ENCODE measurements at places on chromosomes 7 and 10.
A peak's percentile ranks its signal among the peaks of the same experiment; 100 is the strongest.

DNA sequence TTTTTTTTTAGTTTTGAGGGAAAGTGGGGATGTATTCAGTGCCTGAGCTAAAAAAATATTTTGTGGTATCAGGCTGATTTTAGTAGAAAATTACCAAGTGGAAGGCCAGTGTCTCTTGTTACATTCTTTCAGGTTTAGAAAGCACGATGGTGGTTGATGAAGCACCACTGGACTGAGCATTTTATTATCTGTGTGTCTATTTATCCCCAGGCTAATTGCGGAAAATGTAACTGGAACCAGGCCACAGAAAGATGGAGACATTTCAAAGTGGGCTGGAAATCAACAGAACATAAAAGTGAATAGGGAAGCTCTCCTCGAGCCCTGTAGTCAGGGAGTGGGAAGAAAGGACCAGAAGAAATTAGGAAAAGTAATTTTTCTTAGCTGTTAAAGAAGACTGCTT lies 261.0 kb downstream of the STK31 start:
- no peak for DNase-seq

- no peak for DNase-seq
Measured at GRCh38 chr10:73898730-73899410, 12.1 kb upstream of the PLAU start.

GRCh38 chr10:15346440-15347141 lies 24.5 kb downstream of the FAM171A1 start:
- no peak for DNase-seq

- no peak for DNase-seq
Measured at GRCh38 chr10:121522831-121523230, 75.4 kb downstream of the FGFR2 start.

GRCh38 chr7:72540923-72541322 lies 128.8 kb upstream of the CALN1 start:
- DNase-seq = no peak

DNA sequence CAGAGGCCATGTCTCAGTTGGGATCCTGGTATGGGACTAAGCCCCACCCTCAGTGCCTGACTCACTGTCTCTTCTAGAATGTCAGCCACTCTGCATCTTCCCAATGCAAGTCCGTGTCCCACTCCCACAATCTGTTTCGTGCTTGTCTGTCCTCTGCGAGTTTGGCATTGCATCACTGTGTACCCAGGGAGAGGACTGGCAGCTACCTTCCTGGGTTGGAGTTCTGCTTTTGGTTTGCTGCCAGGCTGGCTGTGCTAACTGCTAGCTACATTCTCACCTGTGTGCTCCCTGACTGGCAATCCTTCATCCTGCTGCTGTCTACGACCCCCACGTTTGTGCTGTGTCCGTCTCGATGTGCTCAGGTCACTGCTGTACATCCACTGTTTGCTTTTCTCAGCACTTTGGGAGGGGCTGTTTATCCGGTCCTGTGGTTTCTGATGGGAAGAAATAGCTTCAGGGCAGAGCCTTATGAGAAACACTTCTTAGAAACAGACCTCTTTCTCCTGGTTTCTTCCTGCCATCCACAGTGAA lies 56.0 kb upstream of the GLI3 start:
- DNase-seq = no peak

- no peak for DNase-seq
Measured at GRCh38 chr7:41808541-41808940, 105.7 kb upstream of the INHBA start.

DNA sequence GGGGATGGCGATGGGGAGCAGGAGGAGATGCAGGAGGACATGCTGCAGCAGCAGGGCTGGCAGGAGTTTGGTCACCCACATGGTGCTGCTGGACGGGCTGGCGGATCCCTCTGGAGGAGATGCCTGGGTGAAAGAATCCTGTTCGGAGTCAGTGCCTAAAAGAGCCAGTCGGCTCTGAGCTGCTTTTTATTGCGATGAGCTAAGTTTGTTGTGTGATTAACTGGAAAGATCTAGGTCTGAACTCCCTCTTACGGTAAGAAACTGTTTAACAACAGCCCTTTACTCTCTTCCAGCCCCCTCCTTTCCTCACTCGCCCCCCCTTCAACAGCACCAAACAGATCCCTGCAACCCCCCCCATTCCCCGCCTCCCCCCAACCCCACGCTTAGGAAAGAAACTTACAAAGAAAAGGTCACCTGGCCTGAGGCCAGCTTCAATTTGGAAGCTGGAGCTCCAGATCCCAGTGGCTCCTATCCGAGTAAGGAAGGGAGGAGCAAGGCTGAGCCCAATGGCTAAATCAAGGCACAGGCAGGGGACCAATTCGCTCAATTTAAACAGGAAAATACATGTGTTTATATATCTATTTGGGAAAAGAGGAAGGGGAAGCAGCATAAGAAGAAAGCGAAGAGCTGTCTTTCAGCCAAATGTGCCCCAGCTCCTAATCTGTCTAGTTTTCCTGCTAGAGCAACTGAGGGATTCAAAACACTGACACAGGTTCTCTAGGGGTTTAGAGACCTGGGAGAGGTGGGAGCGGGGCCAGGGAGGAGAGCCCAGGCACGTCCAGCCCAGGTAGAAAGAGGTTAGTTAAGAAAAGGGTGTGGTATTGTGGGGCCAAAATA lies at the start of gene HGF:
Gene HGF, minus strand, starts transcription at position 157 of the 837 bp plus-strand sequence. Its CDS starts 76 bp downstream, at position 81.
- DNase-seq = no peak

DNA sequence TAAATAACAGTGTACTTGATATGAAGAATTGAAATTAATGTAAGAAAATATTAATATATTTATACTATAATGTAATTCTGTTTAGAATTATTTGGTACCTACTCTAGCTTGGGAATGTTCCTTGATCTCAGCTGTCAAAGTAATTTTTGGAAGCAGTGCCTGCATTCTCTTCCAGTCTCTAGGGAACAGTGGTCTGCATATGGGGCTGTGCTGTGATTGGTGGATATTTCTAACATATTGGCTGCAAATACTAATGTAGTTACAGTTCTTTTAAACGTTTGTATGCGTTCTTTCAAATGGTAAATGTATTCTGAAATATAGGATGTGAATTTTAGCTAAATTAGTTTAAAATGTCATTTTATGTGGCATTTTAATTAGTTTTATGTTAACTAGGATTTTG lies 87.2 kb downstream of the PHF14 start:
- DNase-seq = no peak

GRCh38 chr7:29945259-29945809 lies 44.3 kb downstream of the SCRN1 start:
- no peak for DNase-seq

- DNase-seq = no peak
Measured at GRCh38 chr10:35379226-35380137, 43.2 kb downstream of the CCNY start.

DNA sequence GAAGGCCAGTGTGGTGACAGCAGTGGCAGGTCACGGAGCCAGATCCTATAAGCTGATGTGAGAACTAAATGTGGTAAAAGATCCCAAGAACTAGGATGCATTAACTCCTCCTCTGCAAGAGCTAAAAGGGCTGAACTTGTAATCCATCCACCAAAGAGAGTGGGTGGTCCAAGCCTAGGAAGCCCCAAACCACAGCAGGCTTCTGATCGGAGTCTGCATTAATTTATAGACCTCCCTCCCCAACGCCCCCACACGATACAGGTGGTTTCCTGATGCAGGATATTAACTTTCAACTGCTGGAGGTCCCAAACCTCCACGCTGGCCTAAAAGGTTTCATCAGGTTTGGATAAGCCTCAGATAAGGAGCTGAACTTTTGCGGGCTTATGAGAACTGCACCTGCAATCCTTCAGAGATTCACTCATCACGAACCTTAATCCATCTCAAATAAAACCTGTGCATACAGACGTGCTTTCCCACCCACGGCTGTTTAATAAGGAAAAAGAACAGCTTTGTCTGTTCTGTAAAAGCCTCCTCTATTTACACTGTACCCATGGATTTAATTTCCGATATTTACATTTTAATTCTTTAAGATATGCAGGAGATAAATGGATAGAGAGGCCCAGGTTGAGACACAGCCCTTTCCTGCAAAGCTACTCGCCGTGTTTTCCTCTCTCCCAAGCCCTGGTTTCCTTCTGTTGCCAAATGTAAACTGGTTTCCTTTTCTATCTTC lies 74.9 kb downstream of the GFRA1 start:
- no peak for DNase-seq

GRCh38 chr7:41134300-41135255 lies 568.3 kb downstream of the INHBA start:
- no peak for DNase-seq

- no peak for DNase-seq
Measured at GRCh38 chr10:22764639-22765038, 50.3 kb upstream of the PIP4K2A start.

- no peak for DNase-seq
Measured at GRCh38 chr10:123747426-123747825, 81.3 kb downstream of the GPR26 start.

- no peak for DNase-seq
Measured at GRCh38 chr10:69224862-69225657, 4.9 kb downstream of the HKDC1 start.

DNA sequence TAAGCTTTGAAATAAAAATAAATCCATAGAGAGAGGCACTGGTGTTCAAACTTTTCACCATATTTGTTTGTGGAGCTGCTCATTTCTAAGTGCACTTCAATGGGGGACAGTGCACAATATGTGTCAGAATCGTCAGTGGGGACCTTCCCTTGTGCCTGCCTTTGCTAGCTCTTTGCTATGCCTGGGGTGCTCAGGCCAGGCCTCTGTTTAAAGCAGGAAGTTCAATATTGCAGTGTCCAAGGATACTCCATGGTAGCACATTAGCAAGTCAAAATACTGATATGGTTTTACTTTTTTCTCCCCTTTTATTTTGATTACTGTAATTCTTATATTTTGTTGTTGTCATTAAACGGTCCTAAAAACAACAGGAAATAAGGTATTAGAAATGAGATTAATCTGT lies 113.4 kb downstream of the POU6F2 start:
- no peak for DNase-seq

GRCh38 chr10:30536578-30536977 lies 93.0 kb downstream of the LYZL2 start:
- no peak for DNase-seq

DNA sequence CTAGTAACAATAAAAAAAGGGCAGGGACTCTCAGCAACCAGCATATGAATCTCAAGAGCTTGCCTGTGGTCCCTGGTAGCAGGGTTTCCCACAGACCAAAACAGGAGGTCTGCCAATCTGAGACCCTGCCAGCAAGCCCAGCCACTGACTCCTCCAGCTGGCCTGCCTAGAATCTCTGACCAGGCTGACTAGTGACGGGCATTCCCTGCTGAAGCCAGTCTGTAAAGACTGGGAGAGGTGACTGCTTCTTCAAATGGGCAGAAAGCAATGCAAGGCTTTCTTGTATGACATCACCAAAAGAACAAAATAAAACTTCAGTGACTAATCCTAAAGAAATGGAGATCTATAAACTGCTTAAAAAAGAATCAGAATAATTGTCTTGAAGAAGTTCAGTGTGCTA lies 249.4 kb downstream of the TCF7L2 start:
- no peak for DNase-seq

DNA sequence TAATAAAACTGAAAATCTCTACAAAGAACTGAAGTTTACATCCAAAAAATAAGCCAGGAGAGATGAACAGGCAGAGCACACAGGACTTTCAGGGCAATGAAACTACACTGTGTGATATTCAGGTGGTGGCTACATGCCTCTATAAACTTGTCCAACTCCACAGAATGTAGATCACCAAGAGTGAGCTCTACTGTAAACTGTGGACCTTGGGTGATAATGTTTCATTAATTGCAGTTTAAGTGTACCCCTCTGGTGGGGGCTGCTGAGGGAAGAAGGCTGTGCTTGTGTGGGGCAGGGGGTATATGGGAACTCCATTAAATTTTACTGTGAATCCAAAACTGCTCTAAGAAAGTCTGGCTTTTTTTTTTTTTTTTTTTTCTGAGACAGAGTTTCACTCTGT lies 22.7 kb downstream of the YWHAG start:
- DNase-seq = no peak

DNA sequence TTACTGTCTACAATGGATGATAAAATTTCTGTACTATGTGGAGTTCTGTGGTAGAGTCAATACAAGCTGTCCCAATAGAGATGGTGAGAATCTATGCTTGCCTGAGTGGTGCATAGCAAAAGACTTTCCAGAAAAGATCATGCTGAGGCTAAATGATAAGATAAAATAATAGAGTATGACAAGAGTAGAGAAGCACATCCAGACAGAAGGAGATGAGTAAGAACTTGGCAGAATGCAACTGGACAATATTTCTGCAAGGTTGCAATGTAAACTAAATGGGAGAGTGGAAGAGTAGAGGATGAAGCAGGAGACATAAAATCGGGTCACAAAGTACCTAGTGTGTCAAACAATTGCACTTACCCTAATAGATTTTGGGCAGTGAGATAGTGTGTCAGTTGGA lies 347.6 kb downstream of the MDFIC start:
- no peak for DNase-seq

DNA sequence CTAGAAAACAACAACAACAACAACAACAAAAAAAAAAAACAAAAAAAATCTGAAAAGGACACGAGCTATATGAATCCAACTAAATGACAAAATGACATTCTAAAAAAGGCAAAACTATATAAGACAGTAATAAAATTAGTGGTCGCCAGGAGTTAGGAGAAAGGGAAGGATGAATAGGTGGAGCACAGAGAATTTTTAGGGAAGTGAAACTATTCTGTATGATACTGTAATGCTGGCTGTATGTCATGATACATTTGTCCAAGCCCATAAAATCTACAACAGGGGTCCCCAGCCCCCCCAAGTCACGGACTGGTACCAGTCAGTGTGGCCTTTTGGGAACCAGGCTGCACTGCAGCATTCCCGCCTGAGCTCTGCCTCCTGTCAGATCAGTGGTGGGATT lies 2.8 kb upstream of the PUS7 start:
- DNase-seq = no peak

- no peak for DNase-seq
Measured at GRCh38 chr7:85535974-85536729, 349.3 kb upstream of the SEMA3D start.

DNA sequence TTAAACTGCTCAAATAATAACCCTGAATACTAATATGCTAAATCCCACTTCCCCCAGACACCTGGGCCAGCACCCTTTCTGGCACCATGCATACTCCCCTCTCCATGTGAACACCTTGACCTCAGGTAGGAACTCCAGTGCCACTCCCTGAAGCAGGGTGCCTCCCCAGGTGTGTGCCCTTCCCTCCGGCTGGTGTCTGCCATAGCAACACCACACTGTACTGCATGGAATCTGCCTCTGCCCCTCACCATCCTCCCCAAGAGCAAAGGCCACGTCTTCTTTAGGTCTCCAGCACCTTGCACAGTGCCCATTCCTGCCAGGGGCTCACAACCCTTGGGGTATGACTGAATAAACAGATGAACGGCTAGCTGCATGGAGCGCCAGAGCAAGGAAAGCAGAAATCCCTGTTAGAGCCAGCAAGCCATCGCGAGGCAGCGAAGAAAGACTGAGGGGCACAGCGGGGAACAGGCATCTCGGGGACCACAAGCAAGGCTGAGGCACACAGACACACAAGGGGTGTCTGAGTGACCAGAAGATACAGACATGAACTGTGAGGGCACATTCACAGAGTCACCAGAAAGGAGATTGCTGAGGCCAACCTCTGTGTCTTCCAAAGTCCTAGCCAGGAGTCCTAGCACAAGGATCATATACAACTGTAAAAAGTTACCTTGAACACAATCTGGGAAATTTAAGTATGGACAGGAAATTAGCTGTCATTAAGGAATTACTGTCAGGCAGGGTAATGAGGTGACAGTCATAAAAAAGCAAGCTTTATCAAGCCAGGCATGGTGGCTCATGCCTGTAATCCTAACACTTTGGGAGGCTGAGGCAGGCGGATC lies 25.7 kb downstream of the COBL start:
- DNase-seq = no peak

- peak; percentile 60 for DNase-seq
Measured at GRCh38 chr7:32941181-32941580, 16.1 kb upstream of the FKBP9 start.
